Fibroblast of mammary gland (primary cell): ENCODE measurements at places on chromosomes 1 and 21.

- peak; percentile 54 for DNase-seq
Observed at GRCh38 chr1:186536273-186536890, 75.5 kb upstream of the PDC start.

GRCh38 chr1:234533034-234533891 lies 54.3 kb upstream of the TARBP1 start:
- DNase-seq, result peak; percentile 100

GRCh38 chr1:201423655-201424054 lies 2.1 kb upstream of the TNNI1 start:
- DNase-seq, result no peak

- DNase-seq, result peak; percentile 15
Observed at GRCh38 chr1:74395571-74395970, 116.8 kb downstream of the LRRC53 start.

- no peak for DNase-seq
Observed at GRCh38 chr1:40895601-40896000, 33.4 kb upstream of the CITED4 start.

DNA sequence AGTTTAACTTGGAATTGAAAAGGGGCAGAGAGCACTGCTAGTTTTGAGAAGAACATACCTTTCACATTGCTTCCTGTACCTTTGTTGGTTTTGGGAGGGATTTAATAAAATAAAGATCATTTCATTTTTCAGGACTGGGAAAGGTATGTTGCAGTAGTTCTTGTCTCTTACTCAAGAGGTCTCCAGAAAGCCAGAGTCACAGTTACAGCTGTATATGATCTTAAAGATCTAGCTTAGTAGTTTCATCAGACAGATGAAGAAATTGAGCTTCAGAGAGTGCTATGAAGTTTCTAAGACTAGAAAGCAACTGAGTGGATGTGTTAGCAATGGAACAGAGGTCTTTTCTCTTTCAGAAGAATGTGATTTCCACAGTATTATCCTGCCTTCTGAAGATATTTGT lies 1.0 kb downstream of the OR10K2 start:
- DNase-seq, result no peak

DNA sequence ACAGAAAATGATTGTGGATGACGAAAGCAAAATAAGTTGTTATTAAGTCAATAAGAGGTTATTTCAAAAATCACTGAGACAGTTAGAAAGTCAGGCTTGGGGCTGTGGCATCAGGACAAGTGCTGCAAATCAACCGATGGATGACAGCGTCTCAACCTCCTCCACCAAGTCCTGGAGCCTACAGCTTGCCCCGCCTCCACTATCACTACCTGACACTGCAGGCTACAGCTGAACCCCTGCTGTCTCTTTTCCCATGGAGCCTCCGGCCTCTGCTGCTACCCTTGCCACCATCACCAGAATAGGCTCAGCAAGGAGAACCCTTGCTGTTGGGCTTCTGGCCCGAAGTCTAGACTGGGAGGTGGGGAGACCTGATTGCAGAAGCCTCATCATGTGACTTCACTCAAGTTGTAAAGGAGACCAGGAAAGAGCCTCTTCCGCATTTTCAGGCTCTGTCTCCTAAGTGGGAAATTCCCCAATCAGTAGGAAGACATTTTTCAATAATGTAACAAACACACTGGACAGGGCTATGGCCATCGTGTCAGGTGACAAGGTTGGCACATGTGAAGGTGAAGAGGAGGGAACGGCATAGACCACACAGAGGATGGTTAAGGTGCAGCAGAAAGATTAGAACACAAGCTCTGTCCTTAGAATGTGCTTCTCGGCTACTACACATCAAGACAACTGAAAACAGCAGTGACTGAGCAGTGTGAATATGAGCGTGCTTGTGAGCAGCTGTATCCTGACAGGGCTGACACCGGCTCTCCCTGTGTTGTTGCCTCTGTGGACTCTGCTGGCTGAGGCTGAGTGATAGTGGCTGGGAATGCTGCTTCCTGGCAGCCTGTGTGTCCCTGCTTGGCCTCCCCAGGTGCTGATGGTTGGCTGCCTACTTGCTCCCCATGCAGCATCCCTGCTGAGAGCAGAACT lies 660.7 kb downstream of the PTPRU start:
- no peak for DNase-seq

GRCh38 chr1:14598498-14599182 lies at the start of gene KAZN:
KAZN (plus strand) TSS chr1:14598685.
- no peak for DNase-seq

DNA sequence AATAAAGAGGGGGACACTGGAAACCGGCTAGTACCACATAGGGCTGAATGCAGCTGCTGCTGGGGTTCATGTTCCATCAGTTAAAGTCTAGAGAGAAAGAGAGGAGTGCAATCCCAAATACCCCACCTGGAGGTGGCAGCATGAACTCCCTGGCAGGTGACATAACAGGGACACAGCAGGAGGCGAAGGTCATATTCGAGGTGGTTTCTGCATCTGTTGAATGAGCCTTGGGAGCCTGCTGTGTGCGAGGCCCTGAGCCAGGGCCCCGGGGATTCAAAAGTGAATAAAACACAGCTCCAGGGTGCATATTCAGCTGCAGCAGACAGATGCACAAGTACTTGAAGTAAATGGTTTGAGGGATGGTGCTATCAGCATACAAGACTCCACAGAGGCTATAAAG lies 456.8 kb downstream of the SETD4 start:
- no peak for DNase-seq

DNA sequence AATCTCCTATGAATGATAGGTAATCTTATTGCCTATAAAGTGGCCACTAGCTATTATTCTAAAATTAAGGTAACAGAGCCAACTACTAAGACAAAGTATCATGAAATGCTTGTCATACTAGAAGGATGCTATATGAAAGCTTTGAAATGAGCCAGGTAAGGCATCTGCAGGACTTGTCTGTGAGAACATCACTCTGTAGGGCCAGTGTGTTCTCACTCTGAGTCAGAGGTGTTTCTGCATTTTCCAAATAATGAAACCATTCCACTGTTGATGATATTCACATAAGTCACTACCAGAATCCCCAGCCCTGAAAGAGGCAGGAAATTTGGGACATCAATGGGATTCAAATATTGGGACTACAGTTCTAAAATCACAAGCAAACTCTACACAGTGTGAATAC lies 25.8 kb upstream of the GBP5 start:
- DNase-seq, result no peak

DNA sequence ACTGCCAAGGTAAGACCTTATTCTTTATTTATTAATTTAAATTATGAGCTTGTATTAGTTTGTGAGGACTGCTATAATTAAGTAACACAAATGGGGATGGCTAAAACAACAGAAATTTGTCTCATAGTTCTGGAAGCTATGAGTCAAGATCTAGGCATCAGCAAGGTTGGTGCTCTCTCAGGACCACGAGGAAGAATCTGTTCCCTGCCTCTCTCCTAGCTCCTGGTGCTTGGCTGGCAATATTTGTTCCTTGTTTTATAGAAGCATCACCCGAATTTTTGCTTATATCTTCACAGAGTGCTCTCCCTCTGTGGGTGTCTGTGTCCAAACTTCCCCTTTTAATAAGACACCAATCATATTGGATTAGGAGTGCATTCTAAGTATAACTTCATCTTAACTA lies 41.4 kb upstream of the CCDC190 start:
- DNase-seq, result peak; percentile 65

- no peak for DNase-seq
Observed at GRCh38 chr1:162930976-162931560, 70.1 kb upstream of the CCDC190 start.

GRCh38 chr1:38941093-38941492 lies 537 bp downstream of the RHBDL2 start:
- DNase-seq, result no peak
